ENCODE measurements at places on chromosomes 3 and 15.

GRCh38 chr15:85878828-85879225 lies 84.1 kb upstream of the KLHL25 start:
- no peak for DNase-seq

DNA sequence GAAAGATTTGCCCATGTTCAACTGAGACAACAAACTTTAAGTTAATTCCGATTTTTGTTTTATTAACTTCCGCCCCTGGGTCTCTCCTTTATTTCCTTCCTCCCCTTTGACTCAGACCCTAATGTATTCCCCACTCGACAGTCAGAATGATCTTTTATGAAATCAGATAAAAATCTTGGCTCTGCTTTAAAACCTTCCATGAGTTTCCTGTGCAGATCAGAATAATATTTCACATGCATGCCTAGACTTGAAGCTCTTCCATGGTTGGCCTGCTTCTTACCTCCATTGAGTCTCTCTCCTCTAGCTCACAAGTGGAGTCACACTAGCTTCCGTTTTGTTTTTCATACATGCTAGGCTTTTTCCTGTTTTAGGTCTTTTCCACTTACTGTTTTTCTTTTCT lies 116.8 kb upstream of the SPATA16 start:
- no peak for DNase-seq

GRCh38 chr3:101138817-101139216 lies 145.6 kb upstream of the ABI3BP start:
- no peak for DNase-seq

GRCh38 chr3:61356685-61357084 lies 105.4 kb upstream of the FHIT start:
- DNase-seq = no peak

GRCh38 chr15:59918994-59919951 lies 84.8 kb upstream of the FOXB1 start:
- no peak for DNase-seq

- DNase-seq = no peak
Measured at GRCh38 chr15:96089405-96090058, 241.0 kb upstream of the NR2F2 start.

DNA sequence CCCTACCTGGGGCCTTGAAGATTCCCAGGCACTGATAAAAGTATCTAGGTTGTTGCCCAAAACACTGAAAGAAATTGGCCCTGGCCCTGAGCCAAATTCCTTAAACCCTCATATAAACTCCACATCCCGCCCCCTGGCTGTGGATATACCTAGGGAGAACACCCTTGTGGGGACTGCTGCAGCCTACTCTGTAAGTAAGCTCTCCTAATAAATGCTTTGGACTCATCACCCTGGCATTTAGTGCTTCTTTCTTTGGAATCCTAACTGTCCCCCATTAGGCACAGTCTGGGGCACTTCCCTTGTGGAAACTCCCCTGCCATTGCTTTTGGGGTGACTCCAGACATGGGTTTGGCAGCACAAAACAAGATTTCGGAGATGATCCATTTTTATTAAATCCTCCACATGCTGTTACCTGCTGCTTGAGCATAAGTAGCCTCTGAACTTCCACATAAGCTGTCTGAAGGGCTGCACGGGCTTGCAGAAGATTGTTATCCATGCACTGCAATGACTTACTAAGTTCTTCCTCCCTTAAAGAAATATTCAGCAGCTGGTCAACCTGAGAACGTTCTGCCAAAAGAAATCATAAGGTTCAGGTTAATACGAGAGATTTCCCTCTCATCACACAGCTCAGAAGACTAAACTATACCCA lies 46.4 kb downstream of the ZNF106 start:
- DNase-seq = no peak

GRCh38 chr3:57557085-57557537 lies 1.0 kb downstream of the PDE12 start:
- no peak for DNase-seq
